ENCODE measurements at places on chromosomes 7 and 10.

DNA sequence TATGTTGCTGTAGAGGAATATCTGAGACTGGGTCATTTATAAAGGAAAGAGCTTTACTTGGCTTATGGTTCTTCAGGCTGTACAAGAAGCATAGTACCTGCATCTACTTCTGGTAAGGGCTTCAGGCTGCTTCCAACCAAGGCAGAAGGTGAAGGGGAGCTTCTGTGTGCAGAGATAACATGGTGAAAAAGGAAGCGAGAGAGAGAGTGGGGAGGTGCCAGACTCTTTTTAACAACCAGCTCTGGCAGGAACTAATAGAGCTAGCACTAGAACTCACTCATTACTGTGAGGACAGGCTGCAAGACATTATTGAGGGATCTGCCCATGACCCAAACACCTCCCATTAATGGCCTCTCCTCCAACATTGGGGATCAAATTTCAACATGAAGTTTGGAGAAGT lies 94.5 kb downstream of the KIF20B start:
- no peak for DNase-seq

DNA sequence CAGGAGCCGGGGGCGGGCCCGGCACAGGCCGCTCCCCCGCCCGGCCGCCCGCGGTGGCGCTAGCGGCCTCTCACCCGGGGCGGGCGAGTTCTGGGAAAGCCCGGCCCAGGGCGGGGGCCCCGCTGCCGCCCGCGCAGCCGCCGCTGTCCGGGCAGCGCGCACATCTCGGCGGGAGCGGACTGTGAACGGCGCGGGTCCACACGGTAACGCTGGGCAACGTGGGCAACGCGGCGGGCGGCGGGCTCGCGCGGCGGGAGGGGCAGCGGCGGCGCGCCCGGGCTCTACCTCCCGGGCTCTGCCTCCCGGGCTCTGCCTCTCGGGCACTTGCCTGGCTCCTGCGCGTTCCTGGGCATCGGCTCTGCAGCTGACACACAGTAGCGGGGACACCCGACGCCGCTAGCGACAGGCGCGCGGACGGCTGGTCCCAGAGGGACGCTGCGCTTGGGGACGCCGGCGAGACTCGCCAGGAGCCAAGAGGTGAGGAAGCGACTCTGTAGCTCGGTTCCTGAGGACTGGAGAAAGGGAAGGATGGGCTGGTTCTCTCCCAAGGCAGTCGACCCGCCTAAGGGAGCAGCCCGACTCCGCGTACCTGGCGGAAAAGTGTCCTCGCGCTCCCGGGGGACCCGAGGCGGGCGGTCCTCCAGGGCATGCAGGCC lies at the start of gene PLCE1:
Gene PLCE1 (plus strand): TSS at position 150 of the 656 bp plus-strand sequence. CDS start 37,116 bp downstream, outside the sequence.
- DNase-seq = no peak

GRCh38 chr7:121941830-121942229 lies 68.9 kb downstream of the PTPRZ1 start:
- no peak for DNase-seq

DNA sequence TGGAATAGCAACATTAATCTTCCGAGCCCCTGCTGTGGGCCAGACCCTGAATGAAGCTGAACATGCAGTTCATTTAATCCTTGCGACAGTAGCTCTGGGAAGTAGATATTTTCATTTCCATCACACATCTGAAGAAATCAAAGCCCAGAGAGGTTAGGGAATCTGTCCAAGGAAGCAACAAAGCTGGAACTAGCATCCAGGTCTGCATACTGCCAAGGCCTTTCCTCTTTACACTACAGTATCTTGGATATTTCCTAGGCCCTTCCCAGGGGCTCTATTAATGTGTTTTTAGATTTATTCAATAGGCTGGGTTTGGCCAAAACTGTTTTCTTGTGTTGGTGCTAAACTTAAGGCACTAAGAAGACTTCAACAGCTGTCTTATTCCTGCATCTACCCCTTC lies 48.1 kb downstream of the FAM13C start:
- DNase-seq = no peak

All from iris pigment epithelial cell (primary cell).